Stimulated activated CD4-positive, alpha-beta T cell treated with anti-CD3 and anti-CD28 coated beads, Interleukin-12 subunit alpha, Interleukin-12 subunit beta, amount 100 ng/mL, for 48 hours (primary cell): ENCODE measurements at places on chromosomes 2 and 18.

GRCh38 chr2:39521876-39522517, 84.9 kb upstream of the MAP4K3 start:
- no peak for DNase-seq

DNA sequence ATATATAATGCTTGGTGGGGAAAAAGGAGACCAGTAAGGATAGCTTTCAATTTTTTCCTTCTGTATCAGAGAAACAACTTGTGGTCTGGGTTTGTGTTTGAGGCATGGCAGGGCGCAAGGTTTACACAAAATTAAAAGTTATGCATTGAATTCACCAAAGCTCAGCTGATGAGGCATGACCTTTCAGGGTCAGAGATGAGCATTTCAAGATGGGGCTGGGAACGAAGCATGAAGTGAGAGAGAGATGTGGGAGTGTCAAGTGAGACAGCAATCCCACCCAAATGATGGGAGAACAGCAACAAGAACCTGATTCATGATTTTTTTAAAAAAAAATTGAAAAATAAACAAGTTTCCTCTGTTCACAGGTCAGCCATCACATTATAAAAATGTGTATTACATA, 4.9 kb downstream of the GPR55 start:
- DNase-seq, result no peak

GRCh38 chr2:160431441-160431840, 62.2 kb downstream of the RBMS1 start:
- DNase-seq, result no peak

- peak; percentile 65 for DNase-seq
Measured at GRCh38 chr2:134668821-134669220, 50.0 kb downstream of the TMEM163 start.

DNA sequence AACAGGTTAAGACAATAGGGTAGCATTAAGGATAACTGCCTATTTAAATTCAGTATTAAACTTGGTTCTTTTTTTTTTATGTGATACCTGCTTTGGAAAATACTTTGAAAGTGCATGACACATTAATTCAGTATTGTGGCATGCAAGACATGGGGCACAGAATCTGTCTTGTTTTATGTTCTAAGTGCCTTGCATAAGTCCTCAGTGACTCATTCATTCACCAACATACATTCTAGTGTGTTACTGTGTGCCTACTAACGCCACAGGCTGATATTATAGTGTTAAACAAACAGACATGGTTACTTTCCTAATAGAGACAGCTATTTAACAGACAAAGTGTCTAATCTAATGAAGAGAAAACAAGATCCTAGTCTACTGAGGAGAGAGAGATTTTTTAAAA, 91.7 kb downstream of the GCA start:
- DNase-seq, result no peak
